ENCODE measurements at places on chromosomes 2 and 18.
A peak's percentile ranks its signal among the peaks of the same experiment; 100 is the strongest.

- DNase-seq, result no peak
These were observed 7.8 kb downstream of the FOSL2 start for GRCh38 chr2:28400419-28400818.

DNA sequence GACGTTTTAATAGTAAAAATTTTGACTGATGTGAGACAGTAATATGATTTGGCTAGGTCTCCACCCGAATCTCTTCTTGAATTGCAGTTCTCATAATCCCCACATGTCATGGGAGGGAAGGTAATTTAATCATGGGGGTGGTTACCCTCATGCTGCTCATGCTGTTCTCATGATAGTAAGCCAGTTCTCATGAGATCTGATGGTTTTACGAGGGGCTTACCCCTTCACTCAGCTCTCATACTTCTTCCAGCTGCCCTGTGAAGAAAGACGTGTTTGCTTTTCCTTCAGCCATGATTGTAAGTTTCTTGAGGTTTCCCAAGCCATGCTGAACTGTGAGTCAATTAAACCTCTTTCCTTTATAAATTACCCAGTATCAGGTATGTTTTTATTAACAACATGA is 327.0 kb upstream of the CDH7 start:
- no peak for DNase-seq

DNA sequence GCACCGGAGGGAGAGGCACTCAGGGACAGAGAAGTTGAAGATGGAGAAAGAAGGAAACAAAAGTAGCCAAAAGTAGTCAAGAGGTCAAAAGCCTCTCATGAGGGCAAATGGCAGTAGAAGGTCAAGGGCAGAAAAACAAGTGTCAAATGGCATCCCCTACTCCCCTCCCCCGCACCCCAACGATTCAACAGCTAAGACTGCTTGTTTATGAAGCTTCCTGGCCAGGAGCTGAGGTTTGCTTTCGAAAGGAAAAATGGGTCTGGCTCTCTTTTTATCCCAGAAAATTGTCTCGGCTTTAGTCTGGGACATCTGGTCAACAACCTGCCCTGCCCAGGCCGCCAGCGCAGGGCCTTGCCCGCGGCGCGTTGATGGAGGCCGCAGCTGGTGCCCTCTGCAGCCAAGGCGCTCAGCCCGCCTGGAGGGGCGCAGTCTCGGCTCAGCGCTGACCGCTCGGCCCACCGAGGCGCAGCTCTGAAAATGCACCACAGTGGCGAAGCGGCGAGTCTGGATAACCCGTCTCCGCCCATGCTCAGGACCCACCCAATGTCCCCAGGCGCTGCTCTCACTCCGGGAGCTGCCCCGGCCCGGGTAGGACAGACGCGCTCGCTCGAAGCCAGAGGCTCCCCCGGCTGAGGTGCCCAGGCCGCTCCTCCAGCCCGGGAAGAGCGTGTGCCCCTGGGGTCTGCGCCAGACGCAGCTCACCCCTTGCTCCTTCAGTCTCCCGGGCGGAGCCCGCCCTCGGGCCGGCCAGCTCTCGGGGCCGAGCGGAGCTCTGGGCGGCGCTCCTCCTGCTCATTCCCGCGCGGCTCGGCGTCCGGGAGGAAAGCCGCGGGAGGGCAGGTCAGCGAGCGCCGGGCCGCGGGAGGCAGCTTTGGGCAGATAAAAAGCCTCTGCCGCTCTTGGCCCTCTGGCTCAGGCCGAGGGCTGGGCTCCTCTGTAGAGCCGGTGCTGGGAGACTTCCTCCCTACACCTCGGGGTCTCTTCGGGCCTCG is 1.8 kb upstream of the TBR1 start:
- DNase-seq, result no peak

DNA sequence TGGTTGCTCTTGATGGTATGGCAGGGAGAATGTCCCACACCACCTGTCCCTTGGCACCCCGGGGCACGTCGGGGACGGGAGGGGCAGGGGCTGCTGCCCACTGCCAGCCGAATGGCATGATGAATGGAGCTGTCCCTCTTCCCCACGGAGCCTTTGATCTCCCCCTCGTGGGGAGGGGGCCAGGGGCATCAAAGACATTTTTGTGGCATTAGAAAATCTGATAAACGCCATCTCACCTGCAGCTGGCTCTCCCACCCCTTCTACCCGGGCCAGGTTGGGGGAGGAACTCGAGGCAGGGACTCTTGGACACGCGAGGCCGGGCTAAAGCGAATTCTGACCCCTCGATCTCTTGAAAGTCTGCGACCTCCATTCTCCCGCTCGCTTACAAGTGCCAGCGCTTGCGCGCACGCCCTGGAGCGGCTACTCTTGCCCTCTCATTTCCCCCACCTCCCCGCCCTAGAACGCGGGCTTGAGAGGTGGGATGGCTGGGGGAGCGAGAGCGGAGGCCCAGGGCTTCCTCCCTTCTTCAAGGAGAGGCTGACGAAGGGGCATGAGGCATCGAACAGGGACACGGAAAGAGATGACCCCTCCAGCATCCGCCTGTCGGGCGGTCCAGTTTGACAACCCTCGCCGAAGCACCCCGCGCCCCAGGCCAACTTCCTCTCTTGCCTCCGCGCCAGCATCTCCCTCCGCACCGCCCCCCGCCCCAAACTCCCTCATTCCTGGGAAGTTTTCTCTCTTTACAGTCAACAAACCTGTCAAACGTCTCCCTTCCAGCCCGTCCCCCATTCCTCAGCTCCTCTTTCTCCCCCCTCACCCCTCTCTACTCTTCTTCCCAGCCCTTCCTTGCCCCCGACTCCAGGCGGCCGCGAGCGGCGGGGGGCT is 692 bp upstream of the WNT6 start:
- no peak for DNase-seq

- DNase-seq, result no peak
These were observed 133.1 kb downstream of the COPS8 start for GRCh38 chr2:237218756-237219155.

GRCh38 chr2:190781604-190782198 is 98.9 kb upstream of the GLS start:
- no peak for DNase-seq

DNA sequence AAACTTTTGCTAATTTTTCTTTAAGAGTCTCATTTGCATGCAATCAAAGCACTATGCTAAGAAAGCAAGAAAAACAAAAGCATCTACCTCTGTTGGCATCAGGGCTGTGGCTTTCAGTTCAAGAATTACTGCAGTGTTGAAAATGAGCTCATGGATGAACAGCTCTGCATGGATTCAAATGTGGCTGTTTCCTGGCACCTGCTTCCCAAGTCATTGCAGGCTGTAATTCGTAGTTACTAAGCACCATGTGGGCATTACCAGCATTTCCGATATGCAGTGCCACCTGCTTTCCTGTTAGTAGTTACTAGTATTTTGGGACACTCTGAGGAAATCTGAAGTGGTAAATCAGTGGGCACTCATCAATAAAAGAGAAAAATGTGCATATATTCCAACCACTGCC is 37.8 kb upstream of the FAM110C start:
- no peak for DNase-seq

DNA sequence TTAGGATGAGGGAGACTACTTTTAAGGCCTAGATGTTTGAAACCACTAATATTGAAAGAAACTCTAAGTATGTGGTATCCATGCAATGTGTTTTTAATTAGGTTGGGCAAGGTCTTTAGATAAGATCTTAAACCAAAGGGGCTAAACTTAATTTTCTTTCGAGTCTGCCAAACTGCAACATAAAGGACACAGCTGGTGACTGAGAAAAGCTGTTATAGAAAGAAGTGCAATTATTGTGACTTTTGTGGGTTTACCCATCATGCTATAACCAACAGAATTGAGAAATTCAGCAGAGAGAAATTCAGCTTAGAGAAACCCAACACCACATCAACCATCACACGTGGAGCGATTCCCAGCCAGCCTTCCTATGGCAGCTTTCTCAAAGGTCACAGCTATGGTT is 119.5 kb upstream of the LMAN1 start:
- DNase-seq, result no peak

GRCh38 chr2:176583607-176584006 is 314.4 kb downstream of the MTX2 start:
- DNase-seq, result no peak

DNA sequence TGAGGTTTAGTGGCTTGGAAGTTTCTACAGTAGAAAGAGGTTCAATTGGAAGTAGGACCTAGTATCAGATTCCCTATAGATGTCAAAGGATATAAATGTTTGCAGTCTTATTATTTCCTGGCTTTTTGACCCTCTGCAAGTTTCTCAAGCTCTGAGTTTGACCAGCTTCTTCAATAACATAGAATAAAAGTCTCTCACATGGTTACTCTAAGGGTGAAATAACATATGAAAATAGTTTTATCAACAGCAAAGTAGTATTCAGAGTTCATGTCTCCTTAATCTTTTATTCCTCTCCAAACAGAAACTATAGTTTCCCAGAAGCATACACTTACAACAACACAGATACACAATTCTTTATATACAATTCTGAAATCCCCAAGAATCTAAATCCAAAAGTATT is 132.9 kb upstream of the RND3 start:
- no peak for DNase-seq

GRCh38 chr2:233116946-233117345 is 56.8 kb downstream of the INPP5D start:
- peak; percentile 15 for DNase-seq

DNA sequence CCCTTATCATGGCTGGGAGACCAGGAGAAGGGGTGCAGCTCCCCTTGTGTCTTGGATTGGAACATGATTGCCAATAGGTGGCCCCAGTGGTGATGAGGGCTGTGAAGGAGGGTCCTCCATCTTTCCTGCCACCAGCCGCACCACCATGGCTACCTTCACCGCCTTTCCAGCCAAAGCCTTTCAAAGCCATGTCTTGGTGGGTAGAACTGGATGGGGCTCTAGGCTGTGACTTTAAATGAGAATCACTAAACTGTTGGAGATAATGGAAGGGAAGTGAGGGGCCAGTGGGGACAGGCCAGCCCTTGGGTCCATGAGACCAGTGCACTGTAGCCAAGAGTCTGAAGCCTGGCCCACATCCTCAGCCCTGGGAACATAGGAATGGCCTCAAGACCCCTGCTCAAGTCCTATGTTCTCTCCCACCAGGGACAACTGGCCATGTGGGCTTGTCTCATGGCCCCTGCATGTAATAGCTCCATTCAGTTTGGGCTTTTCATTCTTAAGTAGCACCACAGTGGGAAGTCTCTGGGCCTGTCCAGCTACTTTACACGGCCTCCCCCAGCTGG is 345.7 kb downstream of the DYSF start:
- no peak for DNase-seq

DNA sequence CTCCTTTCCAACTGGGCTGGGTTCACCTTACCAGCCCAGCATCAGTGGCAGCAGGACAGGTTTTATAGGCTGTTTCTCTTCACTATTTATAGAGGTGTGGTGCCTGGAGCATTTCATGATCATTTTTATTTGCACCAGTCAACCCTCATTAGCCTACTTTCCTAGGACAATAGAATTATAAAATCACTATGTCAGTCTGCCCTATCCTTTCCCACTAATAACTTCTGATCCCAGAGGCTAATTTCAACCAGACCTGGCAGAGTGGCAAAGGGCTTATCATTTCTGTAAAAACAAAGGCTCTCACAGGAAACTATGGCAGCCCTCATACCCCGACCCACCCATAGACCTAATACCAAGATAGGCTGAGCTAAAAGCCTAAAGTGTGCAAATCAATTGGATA is 243.5 kb upstream of the TMEFF2 start:
- no peak for DNase-seq

DNA sequence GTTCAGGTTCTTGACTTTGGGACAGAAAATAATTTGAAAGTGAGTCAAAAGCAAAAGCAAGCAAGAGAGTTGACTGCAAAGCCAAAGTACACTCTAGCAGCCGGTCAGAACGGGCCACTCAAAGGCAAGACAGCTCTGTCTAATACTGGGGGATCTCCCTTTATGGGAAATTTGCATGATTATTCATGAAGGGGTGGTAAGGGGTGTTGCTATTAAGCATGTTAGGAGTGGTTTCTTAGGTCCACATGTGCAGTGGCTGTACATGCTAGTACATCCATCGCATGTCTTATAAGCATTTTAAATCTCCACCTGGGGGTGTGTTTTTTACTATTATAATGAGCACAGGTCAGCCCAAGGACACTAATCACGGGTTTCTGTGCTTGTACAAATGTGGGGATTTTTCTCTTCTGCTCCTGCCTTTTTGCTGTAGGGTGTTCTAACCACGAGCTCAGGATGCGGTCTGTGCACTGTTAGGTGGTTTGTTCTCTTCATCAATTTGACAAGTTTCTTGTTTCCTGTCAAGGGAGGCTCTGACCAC is 60.2 kb upstream of the SPP2 start:
- DNase-seq, result no peak

GRCh38 chr2:85714841-85715240 is 20.7 kb downstream of the GNLY start:
- no peak for DNase-seq

DNA sequence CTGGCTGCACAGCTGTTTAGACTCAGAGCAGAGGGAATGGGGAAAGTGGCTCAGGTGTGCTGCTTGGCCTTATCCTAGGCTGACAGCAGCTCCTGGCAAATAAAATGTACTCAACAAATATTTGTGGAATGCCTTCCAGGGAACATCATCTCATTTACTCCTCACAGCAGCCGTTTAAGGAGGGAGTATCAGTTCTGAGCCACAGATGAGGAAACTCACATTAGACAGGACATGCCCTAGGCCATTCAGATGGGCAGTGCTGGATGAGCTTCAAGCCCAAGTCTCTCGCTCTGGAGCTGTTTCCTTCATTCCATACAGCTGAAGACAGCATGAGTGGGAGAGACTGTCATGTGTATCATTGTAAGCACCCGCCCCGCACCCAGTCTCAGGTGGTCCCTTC is 129.6 kb upstream of the CNGA3 start:
- no peak for DNase-seq

DNA sequence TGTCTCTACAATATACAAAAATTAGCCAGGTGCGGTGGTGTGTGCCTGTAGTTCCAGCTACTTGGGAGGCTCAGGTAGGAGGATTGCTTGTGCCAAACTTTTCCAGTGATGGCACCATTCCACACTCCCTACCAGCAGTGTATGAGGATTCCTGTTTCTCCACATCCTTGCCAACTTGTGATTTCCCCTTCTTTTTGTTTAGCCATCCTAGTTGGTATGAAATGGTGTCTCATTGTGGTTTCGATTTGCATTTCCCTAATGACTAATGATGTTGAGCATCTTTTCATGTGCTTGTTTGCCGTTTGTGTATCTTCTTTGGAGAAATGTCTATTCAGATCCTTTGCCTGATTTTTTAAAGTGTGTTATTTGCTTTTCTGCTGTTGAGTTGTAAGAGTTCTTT is 41.0 kb downstream of the EPB41L5 start:
- no peak for DNase-seq

DNA sequence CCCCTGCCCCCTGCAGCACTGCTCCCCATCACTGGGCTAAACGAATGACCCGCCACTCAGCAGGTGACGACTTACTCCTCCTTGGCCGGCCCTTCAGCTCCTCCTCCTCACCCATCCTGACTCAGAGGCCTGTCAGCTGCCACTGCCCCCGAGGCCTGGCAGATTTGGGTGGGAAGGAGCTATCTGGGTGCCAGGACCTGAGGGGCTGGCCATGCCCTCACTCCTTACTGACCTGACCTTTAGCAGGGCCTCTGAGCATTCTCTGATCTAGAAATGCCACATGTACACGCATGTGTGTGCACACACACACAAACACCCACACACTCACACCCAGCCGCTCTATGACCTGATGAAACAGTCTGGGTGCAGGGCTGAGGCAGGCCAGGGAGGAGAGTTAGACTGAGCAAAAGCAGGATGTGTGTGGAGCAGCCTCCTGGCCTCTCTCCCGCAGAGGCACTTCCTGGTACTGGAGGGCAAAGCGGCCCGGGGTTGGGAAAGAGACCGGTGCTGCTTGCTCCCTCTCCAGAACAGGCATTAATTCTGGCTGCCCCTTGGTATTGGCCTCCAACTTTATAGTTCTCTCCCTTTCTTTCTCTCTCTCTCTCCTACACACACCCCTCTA is 68.0 kb downstream of the ZFP36L2 start:
- DNase-seq, result no peak
